ENCODE measurements at places on chromosomes 1 and 21. TPM values are rescaled to one million over a fixed set of nuclear protein-coding genes. Genes with fewer than 3 reads are reported as not detected.

LRRC3 gene
- 1.7 TPM for total RNA-seq

OR2L2 gene
- not detected for total RNA-seq

TAS1R1 gene
- not detected for total RNA-seq

GSTM1 gene
- total RNA-seq: 69.4 TPM

ZBTB8B gene
- not detected for total RNA-seq

S100A8 gene
- total RNA-seq: 16.8 TPM

- no peak for DNase-seq
- no peaks in the 10 kb centered on the region for H3K27me3 ChIP-seq
- H3K4me1 ChIP-seq: no peaks in the 10 kb centered on the region
- H3K36me3 ChIP-seq: no peaks in the 10 kb centered on the region
- no peak overlapping the region for H3K4me3 ChIP-seq
- H3K27ac ChIP-seq: no peak overlapping the region
Measured at GRCh38 chr1:190101756-190102155, 375.9 kb downstream of the BRINP3 start.

- no peak for DNase-seq
- H3K27ac ChIP-seq: no peak overlapping the region
- no peak overlapping the region for H3K4me3 ChIP-seq
- no peaks in the 10 kb centered on the region for H3K27me3 ChIP-seq
Measured at GRCh38 chr1:157181790-157182189, 43.6 kb upstream of the ETV3 start.

- no peaks in the 10 kb centered on the region for H3K36me3 ChIP-seq
- H3K4me1 ChIP-seq: no peaks in the 10 kb centered on the region
- H3K27ac ChIP-seq: no peak overlapping the region
- no peak overlapping the region for H3K4me3 ChIP-seq
Measured at GRCh38 chr1:81326212-81326611, 474.5 kb upstream of the ADGRL2 start.

GRCh38 chr1:40224040-40224439 lies 23.7 kb upstream of the TMCO2 start:
- H3K27me3 ChIP-seq: no peaks in the 10 kb centered on the region
- H3K4me1 ChIP-seq: no peaks in the 10 kb centered on the region
- no peak overlapping the region for H3K27ac ChIP-seq
- no peaks in the 10 kb centered on the region for H3K36me3 ChIP-seq
- DNase-seq: no peak
- H3K4me3 ChIP-seq: no peak overlapping the region

DNA sequence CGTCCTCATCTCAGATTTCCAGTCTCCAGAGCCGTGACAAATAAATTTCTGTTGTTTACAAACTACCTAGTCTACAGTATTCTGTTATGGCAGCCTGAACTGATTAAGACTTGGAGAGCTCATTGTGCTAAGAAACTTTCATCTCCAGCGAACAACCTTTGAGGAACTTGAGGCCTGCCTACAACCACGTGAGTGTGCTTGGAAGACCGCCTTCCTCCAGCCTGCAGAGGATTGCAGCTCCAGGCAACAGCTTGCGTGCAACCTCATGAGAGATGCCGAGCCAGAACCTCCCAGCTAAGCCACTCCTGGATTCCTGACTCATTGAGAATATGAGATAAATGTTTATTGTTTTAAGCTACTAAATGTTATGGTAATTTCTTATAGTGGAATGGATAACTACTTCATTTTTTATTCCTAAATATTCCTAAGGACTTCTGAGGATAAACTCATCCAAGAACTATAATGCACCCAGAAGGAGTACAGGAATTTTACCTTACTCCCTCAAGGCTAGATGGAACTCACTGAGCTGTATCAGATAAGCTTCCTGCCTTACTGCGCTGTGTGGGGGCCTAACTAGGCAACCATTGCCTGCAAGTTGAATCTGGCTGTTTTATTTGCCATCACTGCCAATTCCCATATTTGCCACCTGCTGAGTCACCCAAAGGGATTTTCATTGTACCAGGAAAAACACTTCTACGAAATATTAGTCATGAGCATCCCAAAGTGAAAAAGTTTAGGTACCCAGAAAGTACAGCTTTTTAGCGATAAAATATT lies 17.6 kb downstream of the FAM177B start:
- peak overlapping the region; percentile 80 for H3K27ac ChIP-seq
- no peaks in the 10 kb centered on the region for H3K27me3 ChIP-seq
- no peaks in the 10 kb centered on the region for H3K36me3 ChIP-seq
- no peak overlapping the region for H3K4me3 ChIP-seq

DNA sequence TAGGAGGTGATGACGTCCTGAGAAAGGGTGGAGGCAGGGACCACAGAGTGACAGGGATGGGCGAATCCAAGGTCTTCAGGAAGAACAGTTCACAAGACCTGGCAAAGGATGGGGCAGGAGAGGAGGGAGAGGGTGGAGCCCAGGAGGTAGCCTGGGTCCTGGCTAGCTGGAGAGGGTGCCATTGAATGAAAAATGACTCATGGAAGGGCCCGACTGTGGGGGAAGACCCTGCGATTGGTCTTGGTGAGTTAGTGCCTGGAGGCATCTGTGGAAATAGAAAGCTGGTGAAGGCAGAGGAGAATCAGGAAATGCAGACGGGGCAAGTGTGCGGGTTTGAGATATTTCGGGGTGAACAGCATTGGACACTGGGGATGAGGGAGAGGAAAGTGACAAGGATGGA lies 60.3 kb upstream of the SLC45A1 start:
- H3K27ac ChIP-seq: peak overlapping the region; percentile 87
- H3K27me3 ChIP-seq: no peaks in the 10 kb centered on the region
- no peak for DNase-seq
- peaks cover 33% of the 10 kb centered on the region for H3K4me1 ChIP-seq
- H3K4me3 ChIP-seq: no peak overlapping the region

DNA sequence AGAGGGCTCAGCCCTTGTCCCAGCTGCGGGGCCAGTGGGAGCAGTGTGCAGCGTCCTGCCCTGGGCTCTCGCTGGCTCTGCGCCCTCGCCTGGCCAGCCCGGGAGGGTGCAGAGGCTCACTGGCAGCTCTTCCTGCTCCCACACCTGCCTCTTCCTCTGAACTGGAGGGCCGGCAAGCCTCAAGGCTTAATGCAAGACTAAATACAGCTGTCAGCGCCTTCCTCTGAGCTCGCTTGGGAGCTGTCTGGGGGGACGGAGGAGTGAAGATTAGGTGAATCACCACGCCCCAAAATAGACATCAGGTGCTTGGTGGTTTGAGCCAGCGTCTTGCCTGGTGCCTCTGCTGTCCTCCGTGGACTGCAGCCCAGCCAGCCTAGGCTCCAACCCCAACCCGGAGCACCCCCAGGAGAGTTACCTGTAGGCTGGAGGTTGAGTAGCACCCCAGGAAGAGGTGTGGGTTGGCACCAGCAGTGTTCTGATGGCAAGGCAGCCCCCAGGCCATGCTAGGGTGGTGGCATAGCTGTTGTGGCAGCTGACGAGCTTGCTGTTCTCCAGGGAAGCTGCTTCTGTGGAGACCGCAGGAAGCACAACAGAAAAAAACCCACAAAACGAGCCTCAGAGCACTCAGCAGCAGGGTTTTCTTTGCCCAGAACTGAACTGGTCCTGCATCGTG lies 36.9 kb downstream of the UMODL1 start:
- H3K27ac ChIP-seq: no peak overlapping the region
- no peaks in the 10 kb centered on the region for H3K36me3 ChIP-seq
- peaks cover 8% of the 10 kb centered on the region for H3K4me1 ChIP-seq
- H3K27me3 ChIP-seq: peaks cover 35% of the 10 kb centered on the region

All from stomach (tissue), 19 donors.